ENCODE measurements at places on chromosomes 7 and 10.

- no peak for DNase-seq
Measured at GRCh38 chr10:110109511-110109910, 97.9 kb upstream of the MXI1 start.

DNA sequence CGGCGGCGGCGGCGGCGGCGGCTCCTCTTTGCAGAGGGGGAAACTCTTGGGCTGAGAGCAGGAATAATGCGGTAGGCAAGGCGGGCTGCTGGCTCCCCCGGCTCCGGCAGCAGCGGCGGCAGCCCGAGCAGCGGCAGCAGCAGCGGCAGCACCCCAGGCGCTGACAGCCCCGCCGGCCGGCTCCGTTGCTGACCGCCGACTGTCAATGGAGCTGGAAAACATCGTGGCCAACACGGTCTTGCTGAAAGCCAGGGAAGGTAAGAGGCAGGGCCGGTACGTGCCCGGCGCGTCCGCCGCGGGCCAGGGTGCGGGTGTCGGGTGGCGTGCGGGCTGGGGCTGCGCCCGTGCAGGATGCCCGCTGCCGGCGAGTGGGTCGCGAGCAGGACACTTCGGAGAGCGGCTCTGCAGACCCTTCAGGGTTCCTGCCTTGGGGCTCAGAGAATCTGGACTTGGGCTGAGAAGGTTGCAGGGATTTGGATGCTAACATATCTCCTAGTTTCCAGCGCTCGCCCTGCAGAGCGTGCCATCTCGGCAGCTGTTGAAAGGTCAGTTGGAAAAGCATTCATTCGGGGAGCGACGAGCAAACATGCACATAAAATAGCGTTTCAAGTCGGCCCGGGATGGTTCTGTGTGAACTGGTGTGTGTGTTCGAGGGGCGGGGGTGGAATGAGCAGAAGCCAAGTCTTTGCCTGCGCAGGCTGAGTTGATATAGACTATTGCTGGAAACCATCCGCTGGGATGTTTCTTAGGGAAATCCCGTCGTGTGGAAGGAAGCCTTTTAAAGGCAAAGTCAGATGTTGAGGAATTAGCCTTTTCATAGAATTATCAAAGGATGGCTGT is 562 bp downstream of the GRK5 start:
- peak; percentile 44 for DNase-seq

- no peak for DNase-seq
Measured at GRCh38 chr7:144255471-144255897, 9.1 kb downstream of the OR2A7 start.

DNA sequence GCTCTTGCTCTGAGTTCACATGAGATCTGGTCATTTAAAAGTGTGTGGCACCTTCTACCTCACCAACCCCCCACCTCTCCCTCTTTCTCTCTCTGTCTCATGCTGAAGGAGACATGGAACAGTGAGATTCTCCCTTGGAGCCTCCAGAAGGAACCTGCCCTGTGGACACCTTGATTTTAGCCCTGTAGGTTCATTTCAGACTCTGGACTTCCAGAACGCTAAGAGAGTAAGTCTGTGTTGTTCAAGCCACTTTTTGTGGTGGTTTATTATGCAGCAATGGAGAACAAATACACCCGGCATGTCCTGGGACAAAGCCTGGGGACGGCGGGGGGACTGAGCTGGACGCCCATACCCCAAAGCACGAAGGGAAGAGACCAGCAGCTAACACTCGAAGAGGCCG is 20.7 kb upstream of the GIMAP8 start:
- DNase-seq: peak; percentile 6

DNA sequence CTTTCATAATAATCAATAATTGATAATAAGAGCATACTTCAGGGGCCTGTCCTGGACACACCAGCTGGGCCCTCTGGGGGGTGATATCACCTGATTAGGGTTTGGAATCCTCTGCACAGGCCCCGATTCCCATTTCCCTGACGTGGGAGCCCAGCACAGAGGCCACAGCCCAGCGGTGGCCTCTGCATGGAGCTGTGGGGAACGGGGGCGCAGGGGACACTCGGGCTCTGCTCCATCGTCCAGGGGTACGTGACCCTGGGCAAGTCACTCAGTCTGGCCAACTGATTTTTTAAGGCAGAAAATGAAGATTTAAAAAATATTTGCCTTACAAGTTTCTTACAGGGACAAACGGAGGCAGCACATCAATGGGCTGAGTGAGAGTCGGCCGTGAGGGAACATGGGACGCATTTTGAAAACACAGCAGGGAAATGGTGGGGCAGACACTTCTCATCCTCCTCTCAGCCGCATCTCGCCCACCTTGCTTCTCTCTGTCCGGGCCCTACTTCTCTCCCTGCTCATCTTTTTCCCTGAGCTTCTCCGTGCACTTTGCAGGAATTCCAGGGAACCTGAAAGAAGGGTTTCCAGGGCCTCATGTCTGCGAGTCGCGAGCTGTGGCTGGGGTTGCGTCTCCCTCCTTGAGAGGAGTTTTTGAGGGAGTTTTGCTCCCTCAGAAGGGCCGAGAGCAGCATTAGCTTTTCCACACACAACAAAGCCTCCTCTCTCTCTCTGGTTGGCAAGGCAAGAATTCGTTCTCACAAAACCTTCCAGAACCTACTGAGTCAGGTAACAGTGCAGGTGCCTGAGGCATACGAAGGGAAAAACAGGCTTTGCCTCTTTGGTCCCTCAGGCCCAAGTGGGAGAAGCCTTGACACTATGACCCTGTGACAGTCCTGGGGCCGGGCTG is 312.0 kb downstream of the WDR37 start:
- DNase-seq: no peak

GRCh38 chr7:19121977-19122588 is 4.6 kb upstream of the TWIST1 start:
- DNase-seq: no peak
